Kidney epithelial cell (primary cell): ENCODE measurements at places on chromosomes 1 and 21. TPM values are rescaled to one million over a fixed set of nuclear protein-coding genes. Genes with fewer than 3 reads are reported as not detected.

Gene ZNF695
- 2.2 and 2.9 TPM in 2 replicates for total RNA-seq

Gene C4BPB
- not detected in 2 replicates for total RNA-seq

Gene NRAS
- 74.3 and 85.1 TPM in 2 replicates for total RNA-seq

- peak; percentile 89 for DNase-seq
Observed at GRCh38 chr1:156129687-156130577, 15.4 kb downstream of the LMNA start.

DNA sequence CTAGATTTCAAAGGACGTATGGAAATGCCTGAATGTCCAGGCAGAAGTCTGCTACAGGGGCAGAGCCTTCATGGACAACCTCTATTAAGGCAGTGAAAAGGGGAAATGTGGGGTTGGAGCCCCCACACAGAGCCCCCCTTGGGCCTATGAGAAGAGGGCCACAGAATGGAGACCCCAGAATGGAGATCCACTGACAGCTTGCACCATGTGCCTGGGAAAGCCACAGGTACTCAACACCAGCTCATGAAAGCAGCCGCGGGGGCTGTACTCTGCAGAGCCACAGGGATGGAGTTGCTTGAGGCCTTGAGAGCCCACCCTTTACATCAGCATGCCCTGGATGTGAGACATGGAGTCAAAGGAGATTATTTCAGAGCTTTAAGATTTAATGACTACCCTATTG is 108.7 kb downstream of the DMRTB1 start:
- DNase-seq, result no peak

GRCh38 chr1:88661188-88661587 is 22.9 kb upstream of the PKN2 start:
- no peak for DNase-seq

GRCh38 chr1:79716447-79716846 is 709.9 kb upstream of the ADGRL4 start:
- DNase-seq, result peak; percentile 70
